ENCODE measurements at places on chromosomes 2 and 18.

DNA sequence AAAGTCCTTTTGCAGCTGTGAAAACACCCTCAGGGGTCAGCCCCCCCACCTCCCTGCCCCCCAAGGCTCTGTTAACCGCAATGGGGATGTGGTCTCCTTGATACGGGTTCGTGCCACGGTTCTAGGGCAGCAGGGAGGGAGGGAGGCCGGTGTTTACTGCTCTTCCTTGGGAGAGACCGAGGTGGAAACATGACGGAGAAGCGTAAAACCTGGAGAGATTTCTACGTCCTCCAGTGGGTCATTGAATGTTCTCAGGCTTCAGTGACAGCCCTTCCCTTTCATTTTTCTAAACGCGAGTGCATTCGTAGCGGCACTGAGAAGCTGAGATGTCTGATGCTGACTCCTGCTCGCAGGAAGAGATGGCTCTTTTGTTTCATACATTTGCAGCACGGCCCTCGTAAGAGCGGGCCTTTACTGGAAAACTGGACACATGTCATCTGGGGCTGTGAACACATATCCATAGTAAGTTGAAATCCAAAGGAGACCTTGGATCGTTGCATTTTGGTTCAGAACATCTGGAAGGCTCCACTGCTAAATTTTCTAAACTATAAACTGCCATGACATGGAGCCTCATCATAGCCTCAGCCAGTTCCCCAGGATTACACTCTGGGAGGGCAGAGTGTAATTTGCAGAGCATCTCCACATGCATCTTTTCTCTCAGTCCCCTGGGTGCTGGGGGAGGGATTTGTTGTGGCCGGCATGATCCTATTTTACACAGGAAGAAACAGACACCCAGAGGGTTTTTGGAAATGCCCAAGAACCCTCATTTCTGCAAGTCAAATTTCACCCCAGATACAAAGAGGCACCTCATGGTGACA lies 40.6 kb upstream of the HDAC4 start:
- DNase-seq: peak; percentile 34

- no peak for DNase-seq
Measured at GRCh38 chr2:230931556-230932231, 6.7 kb upstream of the GPR55 start.

DNA sequence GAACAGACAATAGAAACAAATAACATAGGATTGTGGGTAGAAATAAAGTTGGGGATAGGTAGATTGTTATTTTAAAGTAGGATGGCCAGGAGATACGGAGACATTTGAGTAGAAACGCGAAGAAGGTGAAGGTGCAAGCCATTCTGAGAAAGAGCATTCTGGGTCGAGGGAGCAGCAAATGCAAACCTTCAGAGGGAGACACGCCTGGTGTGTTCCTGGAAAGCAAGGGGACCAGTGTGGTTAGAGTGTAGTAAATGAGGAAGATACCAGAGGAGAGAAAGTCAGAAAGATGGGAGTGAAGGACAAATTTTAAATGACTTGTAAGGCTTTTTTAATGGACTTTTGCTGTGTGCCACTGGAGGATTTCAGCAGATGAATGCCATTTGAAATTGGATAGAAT lies 1.7 kb downstream of the CYP20A1 start:
- DNase-seq: peak; percentile 2

GRCh38 chr2:88429929-88430328 lies 22.6 kb downstream of the FOXI3 start:
- DNase-seq: no peak

GRCh38 chr18:28382215-28382879 lies 205.4 kb upstream of the CDH2 start:
- DNase-seq: no peak

DNA sequence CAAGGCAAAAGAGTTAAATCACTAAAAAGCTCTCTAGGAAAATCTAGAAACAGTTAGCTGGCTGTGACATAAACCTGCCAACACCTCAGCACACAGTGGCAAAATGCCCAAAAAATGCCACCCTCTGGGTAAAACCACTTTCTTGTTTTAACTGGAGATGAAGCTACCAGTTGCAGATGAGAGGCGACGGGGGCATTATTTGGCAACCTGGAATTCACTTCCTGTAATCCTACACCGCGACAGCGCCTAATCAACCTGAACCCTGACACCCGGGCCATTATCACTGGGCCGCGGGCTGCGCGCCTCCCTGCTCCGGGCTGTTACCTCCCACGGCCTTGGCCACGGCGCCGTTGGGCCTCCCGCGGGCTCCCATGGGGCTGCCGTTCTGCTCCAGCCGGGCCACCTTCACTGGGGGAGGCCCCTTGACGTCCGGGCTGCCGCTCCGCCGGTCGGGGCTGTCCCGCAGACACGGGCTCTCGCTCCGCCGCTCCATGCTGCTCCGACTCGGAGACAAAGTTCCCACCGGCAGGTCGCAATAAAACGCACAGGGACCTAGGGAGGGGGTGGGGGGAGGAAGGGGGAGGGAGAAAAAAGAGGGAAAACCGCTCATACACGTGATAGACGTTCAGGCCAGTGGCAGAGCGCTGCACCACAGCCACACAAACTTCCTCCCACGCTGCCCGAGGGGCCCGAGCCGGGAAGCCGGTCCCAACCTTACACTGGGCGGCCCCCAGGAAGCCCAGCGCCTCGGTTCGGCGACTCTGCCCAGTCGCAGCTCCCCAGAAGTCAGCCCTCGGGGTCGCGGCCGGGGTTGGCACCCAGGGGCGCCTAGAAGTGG lies 2.0 kb downstream of the SATB2 start:
- peak; percentile 83 for DNase-seq

GRCh38 chr18:76604108-76604934 lies 109.3 kb upstream of the ZNF516 start:
- no peak for DNase-seq
